ENCODE measurements at places on chromosomes 12 and 14.

DNA sequence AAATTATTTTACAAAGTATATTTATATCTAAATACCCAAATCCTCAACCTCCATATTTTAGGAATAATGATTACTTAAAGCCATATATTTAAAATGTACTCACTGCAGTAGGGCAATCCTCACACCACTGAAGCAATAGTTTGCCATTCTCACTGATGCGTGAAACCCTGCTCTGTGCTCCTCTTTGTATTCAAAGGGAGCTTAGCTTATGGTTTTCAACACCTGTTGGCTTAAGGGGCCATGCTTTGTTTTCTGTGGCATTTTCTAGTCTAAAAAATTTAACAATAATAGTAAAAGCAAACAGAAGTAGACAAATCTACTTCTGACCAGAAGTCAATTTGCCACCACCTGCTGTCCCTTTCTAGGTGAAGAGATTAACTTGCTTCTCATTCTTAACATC is 294.6 kb downstream of the FLRT2 start:
- no peak for DNase-seq

GRCh38 chr14:92499234-92499633 is 14.3 kb upstream of the RIN3 start:
- no peak for DNase-seq

DNA sequence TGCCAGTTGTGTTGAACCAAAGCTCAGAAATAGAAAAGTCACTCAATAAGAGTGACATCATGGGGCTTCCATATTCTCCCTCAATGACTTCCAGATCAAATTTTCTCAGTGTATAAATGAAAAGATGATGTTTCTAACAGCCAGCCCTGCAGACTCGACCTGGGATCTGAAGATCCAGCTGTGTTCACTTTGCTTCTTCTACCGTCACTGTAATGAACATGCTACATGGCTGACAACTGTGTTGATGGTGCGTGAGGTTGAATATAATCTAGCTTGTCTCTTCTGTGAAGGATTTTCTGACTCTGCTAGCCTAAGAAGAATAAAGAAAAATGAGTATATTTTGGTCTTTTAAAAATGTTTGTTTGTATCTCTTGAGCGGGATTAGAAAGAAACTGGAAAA is 577.8 kb downstream of the ETNK1 start:
- no peak for DNase-seq

- DNase-seq: no peak
Observed at GRCh38 chr14:101932673-101933072, 31.7 kb upstream of the DYNC1H1 start.

DNA sequence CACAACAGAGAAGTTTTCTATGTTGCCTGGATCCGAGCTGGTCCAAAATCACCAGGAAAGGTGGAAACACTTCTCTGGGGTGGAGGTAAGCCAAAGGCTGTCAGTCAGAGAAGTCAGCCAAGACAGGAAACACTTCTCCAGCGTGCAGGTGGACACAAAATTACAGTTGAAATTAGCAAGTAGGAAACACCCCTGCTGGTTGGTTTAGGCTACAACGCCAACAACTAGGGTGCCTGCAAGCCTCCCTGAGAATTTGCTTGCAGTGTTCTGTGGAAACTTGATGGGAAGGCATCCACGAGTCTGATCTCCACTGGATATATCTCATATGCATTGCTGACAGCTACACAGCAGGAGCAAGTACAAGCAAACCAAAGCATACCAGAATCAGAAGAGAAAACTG is 600.5 kb downstream of the RERGL start:
- DNase-seq: no peak

DNA sequence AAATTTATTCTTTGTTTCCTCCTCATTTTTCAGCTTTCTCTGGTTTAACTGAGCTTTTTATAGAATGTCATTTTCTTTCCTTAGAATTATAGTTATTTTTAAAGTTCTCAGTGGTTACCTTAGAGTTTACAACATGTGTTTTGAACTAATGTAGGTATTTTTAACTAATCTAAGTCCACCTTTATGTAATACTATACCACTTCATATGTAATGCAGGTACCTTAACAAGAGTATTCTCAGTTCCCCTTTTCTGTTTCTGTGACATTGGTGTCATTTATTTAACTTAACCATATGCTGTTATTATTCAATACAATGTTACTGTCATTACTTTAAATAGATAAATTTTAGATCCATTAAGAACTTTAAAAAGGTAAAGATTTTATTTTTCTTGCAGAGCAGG is 30.3 kb upstream of the KCNC2 start:
- no peak for DNase-seq

DNA sequence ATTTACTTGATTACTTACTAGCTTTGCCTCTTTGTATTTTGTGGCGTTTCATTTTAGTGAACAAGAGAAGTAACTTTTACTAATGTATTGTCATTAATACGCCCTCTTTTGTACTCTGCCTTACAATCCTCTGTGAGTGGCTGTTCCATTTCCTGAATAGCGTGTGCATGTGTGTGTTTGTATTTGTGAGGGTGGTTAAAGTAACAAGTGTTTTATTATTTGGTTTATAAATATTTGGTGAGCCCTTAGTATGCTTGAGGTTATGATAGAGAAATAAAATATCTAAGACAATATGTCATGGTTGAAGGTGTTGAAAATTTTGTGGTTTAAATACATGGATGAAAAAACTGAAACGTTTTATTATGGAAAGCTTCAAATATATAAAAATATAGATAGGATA is 71.7 kb upstream of the REP15 start:
- no peak for DNase-seq

DNA sequence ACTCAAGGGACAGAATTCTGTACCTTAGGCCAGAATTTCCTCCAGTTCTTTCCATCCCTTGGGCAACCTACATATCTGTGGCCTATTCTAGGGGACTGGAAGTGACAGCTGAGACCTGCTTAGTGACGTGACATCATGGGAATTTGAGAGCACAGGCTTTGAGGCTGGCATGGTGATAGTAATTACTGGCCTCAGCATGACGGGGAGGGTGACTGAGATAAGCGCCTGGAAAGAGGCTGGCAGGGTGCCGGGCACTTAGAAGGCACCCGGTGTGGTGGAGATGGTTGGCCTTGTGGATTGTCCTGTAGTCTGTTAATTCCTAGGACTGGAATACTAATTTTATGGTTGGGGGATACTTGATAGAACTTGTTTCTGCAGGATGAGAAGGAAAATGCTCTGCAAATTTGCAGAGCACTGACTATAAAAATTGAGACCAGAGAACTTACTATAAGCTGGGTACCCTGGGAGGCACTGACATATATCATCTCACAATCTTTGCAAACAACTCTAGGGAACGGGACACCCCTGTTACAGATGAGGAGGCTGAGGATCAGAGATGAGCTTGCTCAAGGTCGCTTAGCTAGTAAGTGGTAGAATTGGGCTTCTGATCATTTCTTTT is 42.2 kb upstream of the TBX3 start:
- no peak for DNase-seq

DNA sequence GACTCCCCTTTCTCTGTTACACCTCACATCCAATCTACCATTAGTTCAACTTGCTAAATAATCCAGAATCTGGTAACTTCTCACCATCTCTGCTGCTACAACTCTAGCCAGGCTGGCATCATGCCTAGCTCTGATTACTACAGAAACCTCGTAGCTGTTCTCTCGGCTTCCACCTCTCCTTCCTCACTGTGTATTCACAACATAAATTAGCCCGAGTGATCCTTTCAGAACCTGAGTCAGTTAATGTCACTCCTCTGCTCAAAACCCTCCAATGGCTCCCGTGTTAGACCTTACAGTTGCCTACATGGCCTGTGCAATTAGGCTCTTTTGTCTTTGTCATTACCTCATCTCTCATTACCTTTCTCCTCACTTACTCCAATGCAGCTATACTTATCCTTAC is 139.4 kb downstream of the PDE3A start:
- no peak for DNase-seq

DNA sequence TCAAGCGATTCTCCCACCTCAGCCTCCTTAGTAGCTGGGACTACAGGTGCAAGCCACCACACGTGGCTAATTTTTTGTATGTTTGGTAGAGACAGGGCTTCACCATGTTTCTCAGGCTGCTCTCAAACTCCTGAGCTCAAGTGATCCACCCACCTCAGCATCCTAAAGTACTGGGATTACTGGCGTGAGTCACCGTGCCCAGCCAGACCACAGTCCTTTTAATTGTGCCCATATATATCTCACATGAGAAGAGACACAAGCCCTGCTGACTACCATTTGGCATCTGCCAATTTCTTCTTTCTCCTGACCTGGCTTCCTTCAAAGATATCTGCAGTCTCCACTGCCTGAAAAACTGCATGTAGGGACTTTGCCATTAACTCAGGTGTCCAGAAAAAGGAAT is 142.5 kb downstream of the DPY19L2 start:
- no peak for DNase-seq

DNA sequence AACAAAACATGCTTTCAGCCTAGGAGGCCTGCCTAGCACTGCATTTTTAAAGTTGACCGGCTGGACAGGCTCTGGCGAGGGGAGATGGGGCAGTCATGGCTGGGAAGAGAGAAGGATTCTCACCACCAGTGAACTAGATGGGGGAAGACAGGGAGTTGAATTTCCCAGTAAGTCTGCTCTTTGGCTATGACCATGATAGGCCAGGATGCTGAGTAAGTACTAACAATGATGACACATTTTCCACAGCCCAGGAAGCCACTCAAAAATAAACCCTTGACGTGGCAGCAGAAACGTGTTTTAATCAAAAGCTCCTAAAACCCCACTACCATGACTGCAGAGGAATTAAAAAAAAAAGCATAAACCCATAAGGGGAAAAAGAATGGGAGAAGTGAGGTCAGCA is 19.0 kb downstream of the KCTD10 start:
- no peak for DNase-seq

DNA sequence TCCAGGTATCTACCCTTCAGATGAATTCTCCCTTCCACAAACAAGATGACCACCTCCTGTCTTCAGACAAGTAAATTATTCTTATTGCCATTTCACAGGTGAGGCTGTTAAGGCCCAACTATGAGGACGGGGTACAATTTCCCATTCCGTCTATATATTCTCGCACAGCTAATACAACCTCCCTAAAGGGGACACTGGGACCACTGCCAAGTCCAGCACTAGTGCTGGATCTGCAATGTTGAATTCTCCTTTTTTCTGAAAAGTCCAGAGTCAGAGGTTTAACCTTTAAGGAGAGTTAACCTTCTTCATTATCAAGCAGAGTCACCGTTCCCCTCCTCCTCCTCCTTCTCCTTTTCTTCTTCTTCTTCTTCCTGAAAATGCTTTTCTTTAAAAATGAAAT is 130.4 kb upstream of the PARP11 start:
- no peak for DNase-seq

- DNase-seq: no peak
Observed at GRCh38 chr14:45699471-45699870, 446.5 kb upstream of the MIS18BP1 start.

DNA sequence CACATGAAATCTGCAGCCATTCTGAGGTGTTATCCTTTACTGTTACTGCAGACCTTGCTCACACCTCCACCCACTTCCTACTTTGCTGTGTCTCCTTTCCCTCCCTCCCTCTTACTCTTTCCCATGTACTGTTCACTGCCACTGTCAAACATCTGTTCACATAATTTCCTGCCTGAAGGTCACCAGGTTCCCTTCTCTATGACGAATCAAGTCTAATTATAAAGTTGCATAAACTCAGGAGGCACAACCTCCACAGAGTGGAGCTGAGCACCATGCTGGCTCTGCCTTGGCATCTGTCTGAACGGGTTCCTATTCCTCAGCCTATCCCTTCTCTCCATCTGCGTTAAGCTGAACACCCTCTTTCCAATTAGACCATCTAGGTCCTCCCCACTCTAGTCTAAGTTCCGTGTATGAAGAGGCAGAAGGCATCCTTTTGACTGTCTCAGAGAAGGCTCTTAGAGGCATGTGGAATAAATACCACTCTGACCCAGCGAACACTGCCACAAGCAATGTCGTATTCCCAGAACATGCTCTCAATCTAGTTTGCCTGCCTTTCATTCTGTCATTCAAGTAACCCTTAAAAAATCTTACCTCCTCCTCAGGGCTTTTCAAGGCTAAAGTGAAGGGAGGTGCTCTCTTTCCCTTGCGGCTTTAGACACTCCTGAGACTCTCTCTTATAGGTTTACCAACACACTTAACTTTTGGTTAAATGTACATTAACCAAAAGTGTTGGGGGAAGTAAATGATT is 48.7 kb downstream of the ACADS start:
- DNase-seq: no peak

- no peak for DNase-seq
Observed at GRCh38 chr14:45270031-45270430, 17.0 kb upstream of the MIS18BP1 start.

GRCh38 chr12:64034901-64035576 is 187.1 kb downstream of the KICS2 start:
- DNase-seq: no peak

DNA sequence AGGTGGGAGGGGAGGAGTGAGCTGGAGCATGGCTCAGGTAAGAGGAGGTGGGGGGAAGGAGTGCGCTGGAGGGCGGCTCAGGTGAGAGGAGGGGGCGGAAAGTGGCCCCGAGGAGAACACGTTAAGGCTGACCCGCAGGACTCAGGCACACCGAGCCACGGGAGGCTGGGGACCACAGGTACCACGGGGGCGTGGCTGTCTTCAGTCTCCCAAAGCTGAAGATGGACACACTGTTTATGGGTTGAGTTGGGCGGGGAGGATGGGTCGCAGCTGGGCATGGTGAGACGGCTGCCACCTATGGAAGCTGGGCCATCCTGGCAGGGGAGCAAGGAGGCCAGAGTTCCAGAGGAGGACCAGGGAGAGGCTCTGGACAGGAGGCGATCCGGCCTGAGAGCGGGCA is 23.5 kb downstream of the UBR7 start:
- no peak for DNase-seq

GRCh38 chr12:109069307-109070271 is 17.2 kb downstream of the USP30 start:
- no peak for DNase-seq

DNA sequence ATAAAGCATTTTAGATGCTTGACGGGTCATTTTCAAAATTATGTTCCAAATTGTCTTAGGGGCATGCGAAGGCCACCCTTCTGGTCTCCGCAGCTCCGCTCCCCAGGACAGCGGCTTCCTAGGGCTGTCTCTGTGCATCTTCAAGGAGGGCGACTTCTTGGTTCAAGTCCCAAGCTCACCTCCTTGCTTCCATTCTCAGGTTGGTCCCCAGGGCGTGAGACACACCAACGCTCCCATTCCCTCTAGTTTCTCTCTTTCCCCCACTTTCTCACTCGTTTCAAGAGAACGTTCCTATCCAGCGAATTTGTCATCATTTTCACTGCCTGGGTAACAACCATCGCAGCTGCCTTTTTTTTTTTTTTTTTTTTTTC is 109.4 kb upstream of the CCND2 start:
- DNase-seq: no peak

GRCh38 chr14:26984311-26985177 is 386.7 kb upstream of the NOVA1 start:
- DNase-seq: no peak

Data from central memory CD8-positive, alpha-beta T cell (primary cell).